ENCODE measurements at places on chromosomes 12 and 14.

DNA sequence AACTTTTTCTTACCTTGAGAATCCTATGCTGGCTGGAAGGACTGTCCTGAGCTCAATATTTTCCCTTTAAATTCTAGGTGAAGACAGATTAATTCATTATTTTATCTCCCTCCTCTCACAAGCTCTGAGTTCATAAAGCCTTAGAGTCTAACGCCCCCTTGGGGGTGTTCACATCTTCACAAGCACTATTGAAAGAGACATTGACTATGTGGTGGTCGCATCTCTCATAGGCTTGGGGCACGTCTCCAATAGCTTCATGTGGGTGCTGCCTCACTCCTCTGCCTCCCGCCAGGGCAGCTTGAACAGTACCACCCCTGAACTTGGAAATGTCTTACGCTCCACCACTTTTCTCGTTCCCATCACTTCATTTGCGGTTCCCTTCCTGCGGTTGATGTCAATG, 106.2 kb downstream of the UNC79 start:
- DNase-seq, result no peak

DNA sequence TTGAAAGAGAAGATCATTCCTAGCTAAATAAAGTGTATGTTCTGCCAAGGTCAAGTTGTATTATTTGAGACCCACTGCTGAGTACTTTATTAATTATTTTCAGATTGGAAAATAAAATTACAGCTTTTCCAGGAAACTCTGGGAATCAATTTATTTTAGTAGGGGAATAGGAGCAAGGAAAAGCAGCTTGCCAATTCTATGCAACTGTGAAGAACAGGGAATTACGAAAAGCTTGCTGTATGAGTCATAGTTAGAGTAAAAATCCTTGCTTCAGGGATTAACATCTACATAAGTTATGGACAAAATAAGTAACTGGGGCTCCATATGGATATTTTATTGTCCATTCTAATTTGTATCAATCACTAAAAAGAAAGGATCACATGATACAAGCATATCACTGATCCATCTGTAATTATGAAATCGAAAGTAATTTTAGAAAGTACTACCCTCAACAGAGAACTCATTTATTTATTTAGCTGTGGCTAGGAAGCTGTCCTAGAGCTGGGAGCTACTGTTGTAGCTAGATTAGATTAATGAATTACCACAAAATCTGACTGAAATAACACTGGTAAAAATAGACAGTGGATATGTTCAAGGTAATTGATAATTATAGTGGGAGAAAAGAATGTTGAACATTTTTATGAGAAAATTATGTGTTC, 303.5 kb upstream of the NPAS3 start:
- DNase-seq, result no peak

GRCh38 chr14:102493096-102493495, 16.5 kb downstream of the ANKRD9 start:
- DNase-seq, result no peak

DNA sequence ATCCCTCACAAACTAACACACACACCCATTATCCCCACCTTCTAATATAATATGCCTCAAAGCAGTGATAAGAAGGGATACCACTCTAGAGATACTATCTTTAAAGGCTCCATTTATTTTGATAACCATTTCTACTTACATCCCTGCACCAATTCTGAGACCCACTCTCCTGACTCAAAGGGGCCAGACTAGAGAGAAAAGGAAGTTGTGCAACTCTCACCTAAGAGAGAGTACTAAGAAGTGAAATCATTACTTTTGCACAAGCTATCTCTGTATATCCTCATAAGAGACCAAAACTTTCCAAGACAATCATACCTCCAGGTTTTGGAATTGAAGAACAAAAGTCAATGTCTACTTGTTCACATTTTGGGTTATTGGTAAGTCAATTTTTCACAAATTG, 45.4 kb upstream of the USP15 start:
- DNase-seq, result no peak

DNA sequence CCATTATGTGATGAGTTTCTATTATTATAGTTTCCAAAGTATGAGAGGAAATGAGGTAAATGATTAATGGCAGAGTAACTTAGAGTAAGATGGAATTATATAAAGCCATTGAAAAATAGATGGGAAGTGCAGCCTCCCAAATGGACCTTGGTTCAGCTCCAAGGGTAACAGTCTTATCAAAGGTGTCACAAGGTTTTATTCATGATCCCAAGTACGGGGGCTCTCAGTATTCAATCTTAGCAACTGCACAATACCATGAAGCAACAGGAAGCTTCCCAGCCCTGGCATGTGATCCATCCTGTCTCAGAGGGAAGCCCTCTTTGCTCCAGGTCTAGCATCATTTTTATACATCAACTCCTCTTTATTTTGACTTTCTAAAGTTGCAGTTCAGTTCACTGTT, 948.2 kb downstream of the GALC start:
- DNase-seq, result no peak

GRCh38 chr14:78363008-78363407, 192.8 kb downstream of the NRXN3 start:
- no peak for DNase-seq
